ENCODE measurements at places on chromosomes 12 and 14.
A peak's percentile ranks its signal among the peaks of the same experiment; 100 is the strongest.

- DNase-seq: no peak
These were observed 114.5 kb downstream of the EGLN3 start for GRCh38 chr14:33836203-33836899.

- no peak for DNase-seq
These were observed 377.3 kb downstream of the EMP1 start for GRCh38 chr12:13573698-13574321.

DNA sequence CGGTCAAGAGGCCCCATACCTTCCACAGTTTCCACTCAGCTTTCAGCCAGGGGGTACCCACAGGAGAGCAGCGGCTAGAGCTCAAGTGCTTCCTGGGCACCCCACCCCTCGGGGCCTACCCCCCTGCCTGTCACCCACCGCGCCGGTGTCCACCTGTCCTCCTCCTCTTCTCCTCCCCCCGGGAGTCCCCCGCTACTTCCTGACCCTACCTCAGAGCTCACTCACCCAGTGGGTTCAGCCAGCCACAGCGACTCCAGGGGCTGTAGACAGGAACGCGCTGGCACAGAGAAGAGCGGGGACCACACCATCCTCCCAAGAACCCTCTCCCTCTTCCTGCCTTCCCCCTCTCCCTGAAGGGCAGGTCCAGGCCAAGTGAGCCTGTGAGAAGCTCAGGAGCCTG, 123.0 kb downstream of the ESRRB start:
- DNase-seq: no peak

- DNase-seq: no peak
These were observed 2.5 kb upstream of the DACT1 start for GRCh38 chr14:58635091-58635830.

GRCh38 chr12:57130941-57131340, 2.7 kb downstream of the LRP1 start:
- DNase-seq: no peak

DNA sequence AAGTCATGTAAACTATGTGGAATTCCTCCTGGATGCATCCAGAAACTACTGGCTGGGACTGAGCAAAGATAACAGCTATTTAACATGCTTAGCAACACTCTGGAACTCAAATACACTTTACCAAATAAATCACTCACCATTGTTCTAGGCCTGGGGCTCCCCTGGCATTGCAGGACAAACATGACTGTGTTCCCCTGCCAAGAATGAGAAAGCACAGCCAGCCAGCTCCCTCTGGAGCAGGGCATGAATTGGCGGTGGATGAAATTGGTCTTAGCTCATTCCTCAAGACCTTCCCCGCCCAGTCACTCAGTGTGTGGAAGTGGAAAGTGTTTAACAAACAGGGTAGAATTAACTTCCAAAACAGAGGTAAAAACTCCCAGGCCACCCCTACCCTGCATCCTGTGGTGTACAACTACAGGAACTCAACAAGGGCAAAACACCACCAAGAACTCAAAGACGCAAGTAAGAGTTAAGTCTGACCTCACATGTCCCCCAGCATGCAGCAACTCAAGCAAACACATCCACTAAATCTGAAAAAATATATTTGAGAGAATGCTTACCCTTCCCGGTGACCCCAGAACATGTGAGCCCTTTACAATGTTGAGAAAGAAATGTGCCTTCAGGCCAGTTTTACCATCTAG, 58.4 kb upstream of the BDKRB2 start:
- DNase-seq: no peak

GRCh38 chr12:94988471-94988870, 15.0 kb downstream of the NDUFA12 start:
- no peak for DNase-seq

- no peak for DNase-seq
These were observed 405.8 kb upstream of the RPL10L start for GRCh38 chr14:47057364-47057763.

DNA sequence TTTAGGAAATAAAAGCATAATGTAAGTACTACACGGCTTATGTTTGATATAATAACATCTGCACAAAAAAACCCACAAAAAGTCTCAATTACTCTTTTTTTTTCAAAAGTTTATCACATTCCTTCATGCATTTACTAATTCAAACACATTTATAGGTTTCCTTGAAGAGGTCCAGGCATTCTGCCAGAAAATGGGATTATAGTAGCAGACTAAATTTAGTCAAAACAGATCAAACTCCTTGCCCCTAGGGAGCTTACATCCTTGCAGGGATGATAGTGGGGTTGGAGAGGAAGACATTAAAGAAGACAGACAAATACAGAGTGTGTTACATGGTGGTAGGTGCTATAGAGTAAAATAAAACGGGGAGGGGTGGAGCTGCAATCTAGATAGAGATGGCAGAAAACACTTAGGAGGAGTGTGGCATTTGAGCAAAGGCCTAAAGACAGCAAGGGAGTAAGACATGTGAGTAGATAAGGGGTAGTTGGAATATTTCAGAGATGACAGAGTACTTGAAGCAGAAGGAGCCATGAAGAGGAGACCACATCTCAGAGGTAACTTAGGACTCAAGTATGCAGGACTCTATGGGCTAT, 266.9 kb downstream of the PPFIA2 start:
- DNase-seq: no peak

GRCh38 chr14:20560961-20561360, at the start of gene RNASE9:
Gene RNASE9, minus strand, starts transcription at chr14:20561047.
- DNase-seq: no peak

- DNase-seq: peak; percentile 81
These were observed at the start of gene IGFBP6 for GRCh38 chr12:53097564-53098353. Gene IGFBP6, plus strand, starts transcription at chr12:53097667. Its CDS starts 51 bp downstream, at chr12:53097718.

DNA sequence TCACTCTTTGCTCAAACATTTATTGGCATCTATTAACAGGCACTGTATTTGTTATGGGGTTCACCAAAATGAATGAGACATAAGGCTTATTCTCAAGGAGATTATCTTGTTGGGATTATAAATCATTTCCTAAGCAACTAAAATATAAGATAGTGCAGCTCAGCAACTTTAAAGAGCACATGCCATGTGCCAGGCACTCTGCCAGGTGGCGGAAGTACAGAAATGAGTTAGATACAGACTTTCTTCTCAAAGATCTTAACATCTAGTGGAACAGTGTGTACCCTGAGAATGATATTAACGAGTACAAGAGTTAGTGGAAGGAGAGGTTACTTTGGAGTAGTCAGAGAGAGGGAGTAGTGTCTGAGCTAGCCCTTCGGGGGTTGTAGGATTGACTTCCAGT, 28.4 kb upstream of the TOMM20L start:
- DNase-seq: no peak

All from cardiac septum (tissue), 1 donor.